ENCODE measurements at places on chromosomes 1 and 21.

DNA sequence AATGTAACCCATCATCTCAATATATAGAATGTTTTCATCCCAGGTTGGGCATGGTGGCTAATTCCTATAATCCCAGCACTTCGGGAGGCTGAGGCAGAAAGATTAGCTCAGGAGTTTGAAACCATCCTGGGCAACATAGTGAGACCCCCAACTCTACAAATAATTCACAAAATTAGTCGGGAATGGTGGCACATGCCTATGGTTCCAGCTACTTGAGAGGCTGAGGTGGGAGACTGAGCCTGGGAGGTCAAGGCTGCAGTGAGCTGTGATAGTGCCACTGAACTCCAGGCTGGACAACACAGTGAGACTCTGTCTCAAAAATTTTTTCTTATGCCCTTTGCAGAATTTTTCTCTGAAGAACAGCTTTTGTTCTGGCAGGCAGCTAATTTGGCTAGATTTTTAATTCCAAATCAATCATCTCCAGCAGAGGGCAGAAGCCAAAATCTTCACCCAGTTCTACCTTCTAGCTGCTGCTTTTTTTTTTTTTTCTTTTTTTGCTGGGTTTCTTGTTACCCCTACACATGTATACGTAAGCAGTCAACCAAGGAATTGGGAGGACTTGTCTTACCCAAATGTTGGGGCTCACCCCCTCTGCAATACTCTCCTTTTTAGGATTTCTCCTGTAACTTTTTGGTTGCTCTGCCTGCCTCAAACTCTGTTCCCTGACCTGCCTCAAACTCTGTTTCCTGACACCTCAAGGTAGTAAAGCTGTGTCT lies 2.7 kb upstream of the RAD54L start:
- no peak for DNase-seq

- no peak for DNase-seq
Observed at GRCh38 chr21:15159382-15160020, 94.7 kb upstream of the NRIP1 start.

- DNase-seq = no peak
Observed at GRCh38 chr1:57945045-57945444, 521.2 kb upstream of the DAB1 start.

- no peak for DNase-seq
Observed at GRCh38 chr1:17904290-17904689, 149.2 kb downstream of the ACTL8 start.

- DNase-seq = no peak
Observed at GRCh38 chr1:83545066-83545862, 453.7 kb downstream of the TTLL7 start.

DNA sequence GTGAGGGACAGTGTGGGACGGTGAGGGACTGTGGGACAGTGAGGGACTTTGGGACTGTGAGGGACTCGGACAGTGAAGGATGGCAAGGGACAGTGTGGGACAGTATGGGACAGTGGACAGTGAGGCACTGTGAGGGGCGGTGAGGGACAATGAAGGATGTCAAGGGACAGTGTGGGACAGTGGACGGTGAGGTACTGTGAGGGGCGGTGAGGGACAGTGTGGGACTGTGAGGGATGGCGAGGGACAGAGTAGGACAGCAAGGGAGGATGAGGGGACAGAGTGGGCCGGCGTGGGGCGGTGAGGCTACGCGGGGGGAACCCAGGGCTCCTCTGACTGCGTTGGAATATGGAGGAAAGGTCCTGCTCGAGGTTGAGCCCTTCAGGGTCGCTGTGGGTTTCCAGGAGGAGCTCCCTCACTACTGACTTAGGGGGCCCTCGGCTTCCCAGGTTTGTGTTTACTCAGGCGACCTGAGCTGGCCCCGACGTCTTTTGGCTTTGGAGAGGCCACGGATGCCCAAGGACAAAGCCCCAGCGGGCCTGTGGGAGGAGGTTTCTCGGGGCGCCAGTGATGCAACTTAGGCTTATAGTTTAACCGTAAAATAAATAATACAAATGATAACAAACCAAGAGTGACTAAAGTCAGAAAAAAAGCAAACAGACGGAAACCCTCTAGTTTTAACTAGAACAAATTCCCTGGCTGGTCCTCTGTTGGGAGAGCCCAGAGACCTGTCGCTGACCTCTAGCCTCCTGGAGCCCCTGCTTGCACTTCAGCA lies 1.1 kb upstream of the ERRFI1 start:
- no peak for DNase-seq

DNA sequence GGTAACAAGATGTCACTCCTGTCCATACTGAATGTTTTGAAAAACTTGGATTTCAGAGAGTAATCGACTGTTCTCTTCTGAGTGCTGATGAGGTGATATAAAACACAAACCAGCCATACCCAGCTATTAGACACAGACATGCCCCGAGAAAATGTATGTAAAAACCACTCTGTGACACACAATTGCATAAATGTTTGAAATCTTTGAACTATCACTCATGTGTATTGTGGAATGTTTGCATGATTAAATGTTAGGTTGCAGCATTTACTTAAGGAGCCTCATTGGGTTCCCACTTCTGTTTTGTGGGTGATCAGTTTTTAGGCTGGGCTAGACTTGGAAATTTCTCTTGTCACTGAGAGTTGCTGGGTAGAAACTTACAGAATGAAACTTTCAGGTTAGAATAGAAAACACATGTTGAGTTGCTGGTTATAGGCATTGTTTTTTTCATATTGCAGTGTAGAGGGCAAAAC lies 270.4 kb upstream of the B3GALT2 start:
- no peak for DNase-seq

GRCh38 chr21:33432496-33432895 lies 29.3 kb downstream of the IFNGR2 start:
- DNase-seq = no peak

- DNase-seq = no peak
Observed at GRCh38 chr1:228352677-228353481, 53.8 kb downstream of the TRIM11 start.

DNA sequence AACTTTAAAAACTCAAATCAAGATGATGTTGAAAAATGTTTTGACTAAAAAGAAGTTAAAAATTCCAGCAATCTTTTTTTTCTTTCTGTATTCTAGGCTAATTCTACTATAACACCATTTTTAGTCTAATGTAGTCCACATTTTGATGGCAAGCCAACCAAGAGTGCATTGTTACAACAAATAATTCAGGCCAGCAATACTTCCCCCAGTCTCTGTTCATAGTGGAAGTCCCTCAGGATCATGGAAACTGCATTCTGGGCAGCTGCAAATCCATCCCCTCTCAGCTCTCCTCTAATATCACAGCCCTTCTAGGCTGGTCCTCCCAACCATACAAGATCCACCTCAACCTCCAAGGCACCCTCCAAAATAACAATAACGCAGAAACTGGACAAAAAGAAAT lies 7.8 kb upstream of the CD58 start:
- DNase-seq = no peak

DNA sequence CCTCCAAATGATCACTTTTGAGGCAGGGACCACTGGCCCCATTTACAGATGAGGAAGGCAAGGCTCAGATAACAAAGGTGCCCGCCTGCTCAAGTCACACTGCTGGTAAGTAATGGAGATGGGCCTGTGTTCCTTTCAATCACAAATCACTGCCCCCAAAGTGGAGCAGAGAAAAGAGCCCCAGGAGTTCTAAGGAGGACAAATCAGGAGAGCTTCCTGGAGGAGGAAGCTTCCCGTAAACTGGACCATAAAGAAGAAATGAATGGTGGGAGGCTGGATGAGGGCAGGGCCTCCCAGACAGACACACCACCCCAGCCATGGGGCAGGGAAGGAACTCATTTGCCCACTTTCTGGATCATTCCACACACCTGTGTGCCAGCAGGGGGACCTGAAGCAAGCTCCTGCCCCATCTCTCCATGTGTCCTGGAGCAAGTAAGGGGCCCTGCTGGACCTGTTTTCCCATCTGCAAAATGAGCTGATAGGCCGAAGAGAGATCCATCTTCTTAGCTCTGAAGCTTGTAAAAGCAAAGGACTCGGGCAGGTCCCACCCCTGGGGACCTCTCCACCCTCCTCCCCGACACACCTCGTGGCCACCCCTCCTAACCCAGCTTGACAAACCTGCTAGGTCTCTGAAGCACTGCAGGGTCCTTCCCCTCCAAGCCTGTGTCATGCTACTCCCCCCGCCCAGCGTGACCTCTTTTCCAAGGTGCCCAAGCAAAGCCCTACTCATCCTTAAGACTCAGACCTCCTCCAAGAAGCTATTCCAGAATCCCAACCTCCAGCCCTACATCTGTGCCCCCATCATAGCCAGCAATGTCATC lies 5.5 kb downstream of the LAPTM5 start:
- DNase-seq = peak; percentile 32

GRCh38 chr1:60920561-60920960 lies 161.8 kb upstream of the NFIA start:
- no peak for DNase-seq

DNA sequence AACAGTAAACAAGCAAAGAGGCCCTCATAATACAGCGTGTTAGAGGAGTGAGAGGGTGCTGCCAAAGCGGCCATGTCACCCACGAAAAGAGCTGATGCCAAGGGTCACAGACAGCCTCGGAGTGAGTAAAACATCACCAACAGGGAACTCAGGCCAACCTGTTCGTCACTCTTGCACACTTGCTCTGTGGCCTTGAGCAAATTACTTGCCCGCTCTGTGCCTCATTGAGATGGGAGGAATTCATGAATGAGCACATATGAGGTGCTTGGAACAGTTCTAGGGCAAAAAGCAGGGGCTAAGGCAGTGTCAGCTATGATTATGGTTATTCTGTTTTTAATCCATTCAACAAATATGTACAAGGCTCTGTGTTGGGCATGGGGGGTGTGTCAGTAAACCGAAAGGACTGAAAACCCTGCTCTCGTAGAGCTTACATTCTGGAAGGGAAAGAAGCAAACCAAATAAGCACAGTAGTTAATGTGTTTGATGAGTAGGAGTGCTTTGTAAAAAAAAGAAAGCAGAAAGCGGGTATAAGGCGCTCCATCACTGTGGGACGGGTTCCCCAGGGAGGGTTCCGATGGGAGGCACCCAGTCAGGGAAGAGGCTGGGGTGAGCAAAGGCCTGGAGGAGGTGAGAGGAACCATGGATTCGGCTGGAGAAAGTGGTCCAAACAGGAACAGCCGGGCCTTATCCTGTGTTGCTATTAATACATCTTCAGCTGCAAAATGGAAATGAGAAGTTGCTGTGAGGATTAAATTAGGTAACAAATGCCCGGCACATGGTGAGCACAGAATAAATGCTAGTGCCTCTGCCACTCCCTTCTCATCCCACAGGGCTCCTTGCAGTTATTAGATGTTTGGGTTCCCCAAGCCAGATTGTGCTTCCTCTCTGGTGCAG lies 39.5 kb upstream of the RD3 start:
- DNase-seq = no peak

DNA sequence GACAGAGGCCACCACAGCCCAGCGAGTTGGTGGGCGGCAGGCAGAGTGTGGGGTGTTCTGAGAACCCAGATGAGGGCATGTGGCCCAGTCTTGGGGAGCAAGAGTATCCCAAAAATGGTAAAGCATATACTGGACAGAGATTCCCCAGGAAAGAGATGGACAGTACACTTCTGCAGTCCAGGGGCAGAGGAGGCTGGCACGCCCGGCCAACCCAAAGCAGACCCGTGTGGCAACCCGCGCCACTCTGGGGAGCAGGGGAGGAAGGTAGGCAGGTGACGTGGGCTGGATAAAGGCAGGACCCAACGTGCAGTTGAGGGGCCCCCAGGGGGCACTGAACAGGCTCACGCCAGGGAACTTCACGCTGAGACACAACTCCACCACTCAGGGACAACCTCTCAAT lies 46.4 kb upstream of the RIPK4 start:
- DNase-seq = no peak

DNA sequence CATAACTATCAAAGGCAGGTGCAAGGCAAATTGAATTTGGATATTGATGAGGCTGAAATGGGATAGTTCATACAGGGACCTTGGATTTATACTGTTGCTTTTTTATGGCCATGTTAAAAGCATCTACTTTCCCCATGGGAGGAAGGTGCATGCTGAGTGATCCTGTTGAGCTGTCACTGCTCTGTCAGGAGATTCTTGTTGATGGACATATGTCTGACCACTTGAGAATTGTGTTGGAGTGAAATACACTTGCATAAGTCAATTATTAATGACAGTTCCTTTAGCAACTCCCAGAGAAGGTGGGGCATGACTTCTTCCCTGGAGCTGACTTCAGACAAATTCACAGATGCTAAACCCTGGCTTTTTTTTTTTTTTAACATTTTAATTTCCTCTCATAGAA lies 58.4 kb upstream of the DYNLT5 start:
- DNase-seq = no peak

DNA sequence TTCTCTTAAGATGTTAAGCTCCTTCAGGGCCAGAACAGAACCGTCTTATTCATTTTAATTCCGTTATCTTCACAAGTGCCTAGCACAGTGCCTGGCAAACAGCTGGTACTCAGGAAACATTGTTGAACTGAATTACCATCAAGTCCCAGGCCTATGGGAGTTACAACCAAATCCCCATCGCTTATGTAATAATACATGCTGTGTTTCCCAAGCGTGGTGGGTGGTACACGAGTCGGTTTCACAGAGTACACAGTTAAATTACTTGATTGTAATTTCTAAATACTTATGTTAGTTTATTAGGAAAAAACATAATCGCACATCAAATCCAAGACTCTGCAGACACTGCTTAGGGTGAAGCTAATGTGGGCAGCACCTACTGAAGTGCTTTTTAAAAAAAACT lies 1.0 kb downstream of the ANGEL2 start:
- no peak for DNase-seq

DNA sequence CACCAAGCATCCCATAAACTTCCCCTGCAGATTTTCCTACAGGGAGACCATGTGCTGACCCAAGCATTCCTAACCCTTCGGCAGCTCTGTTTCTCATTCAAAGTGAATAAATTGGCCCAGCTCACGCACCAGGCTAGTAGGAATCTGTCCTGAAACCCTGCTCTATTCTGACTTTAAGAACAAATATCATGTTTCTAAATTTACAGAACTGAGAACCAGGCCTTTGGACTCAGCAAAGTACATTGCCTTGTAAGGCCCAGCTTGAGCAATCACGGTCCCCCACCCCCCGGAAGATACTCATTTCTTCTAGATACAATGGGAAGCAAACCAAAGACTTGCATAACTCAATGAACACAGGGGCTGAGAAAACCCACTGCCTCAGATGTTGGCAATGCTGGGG lies 160.1 kb upstream of the NFIA start:
- no peak for DNase-seq

DNA sequence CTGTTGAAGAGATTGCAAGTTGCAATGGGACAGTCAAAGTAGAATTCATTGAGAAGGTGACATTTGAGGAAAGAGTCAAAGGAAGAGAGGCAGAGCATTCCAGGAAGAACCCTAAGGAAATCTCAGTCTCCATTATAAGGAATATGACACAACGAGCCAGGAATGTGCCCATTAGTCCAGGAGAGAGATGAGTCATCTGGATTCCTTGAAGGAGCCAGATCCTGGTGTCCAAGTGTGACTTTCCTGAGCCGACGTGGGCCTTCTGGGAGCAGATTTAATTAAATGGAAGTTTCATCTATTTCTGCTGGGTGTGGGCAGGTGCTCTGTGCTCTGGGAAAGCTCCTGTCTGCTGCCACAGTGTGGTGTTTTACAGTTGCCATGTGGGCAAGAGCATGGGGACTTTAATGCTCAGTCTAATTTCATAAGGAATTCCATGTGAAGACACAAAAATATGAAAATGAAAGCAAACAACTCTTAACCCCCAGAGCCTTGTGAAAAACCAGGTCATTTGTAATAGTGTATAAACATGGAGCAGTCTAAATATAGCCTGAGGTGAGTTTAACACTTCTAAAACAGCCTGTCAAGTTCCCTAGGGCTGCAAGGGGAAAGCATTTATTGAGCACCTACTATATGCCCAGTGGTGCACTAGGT lies 111.4 kb upstream of the ARTN start:
- DNase-seq = no peak

- no peak for DNase-seq
Observed at GRCh38 chr1:211231873-211232272, 27.3 kb upstream of the RCOR3 start.

Measured in stimulated activated CD8-positive, alpha-beta memory T cell treated with anti-CD3 and anti-CD28 coated beads, Interleukin-4, amount 100 ng/mL, for 48 hours (primary cell).